ENCODE measurements at places on chromosomes 5 and 9. TPM values are rescaled to one million over a fixed set of nuclear protein-coding genes. Genes with fewer than 3 reads are reported as not detected.
A peak's percentile ranks its signal among the peaks of the same experiment; 100 is the strongest.

The KCNV2 gene
- total RNA-seq, result not detected

The CTNND2 gene
- total RNA-seq, result 3.6 TPM

The BTNL3 gene
- total RNA-seq, result 0.36 TPM

The TOR2A gene
- 29.1 TPM for total RNA-seq

The TLE1 gene
- total RNA-seq, result 79.4 TPM

The UNC5A gene
- not detected for total RNA-seq

The APBA1 gene
- total RNA-seq, result 8.4 TPM

The CNTNAP3B gene
- 4.1 TPM for total RNA-seq

The DIPK1B gene
- 293 TPM for total RNA-seq

The HARS1 gene
- total RNA-seq, result 75.0 TPM

The NR6A1 gene
- 63.8 TPM for total RNA-seq

- no peak overlapping the region for H3K27ac ChIP-seq
- no peaks in the 10 kb centered on the region for H3K27me3 ChIP-seq
- DNase-seq, result no peak
These were observed 18.9 kb downstream of the CAMK2A start for GRCh38 chr5:150270541-150271295.

DNA sequence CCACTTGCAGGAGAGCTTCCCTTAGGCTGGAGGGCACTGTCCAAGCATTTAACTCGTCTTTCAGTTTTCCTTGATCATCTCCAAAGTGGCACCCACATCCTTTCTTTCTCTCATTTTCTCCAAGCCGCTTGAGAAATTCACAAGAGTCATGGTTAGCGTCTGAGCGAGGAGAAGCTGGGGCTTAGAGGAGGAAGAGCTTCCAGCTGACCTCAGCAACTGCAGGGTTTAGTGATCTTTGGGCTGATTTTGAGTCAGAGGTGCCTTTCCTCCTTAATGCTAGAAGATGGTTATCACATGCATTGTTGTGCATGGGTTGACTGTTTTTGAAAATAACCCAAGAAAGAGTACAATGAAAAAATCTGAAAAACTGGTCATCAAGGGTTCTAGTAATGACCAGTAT is 134.7 kb downstream of the GADD45G start:
- no peaks in the 10 kb centered on the region for H3K4me1 ChIP-seq
- no peak overlapping the region for H3K4me3 ChIP-seq
- no peaks in the 10 kb centered on the region for H3K36me3 ChIP-seq
- peaks cover 2% of the 10 kb centered on the region for H3K27me3 ChIP-seq

DNA sequence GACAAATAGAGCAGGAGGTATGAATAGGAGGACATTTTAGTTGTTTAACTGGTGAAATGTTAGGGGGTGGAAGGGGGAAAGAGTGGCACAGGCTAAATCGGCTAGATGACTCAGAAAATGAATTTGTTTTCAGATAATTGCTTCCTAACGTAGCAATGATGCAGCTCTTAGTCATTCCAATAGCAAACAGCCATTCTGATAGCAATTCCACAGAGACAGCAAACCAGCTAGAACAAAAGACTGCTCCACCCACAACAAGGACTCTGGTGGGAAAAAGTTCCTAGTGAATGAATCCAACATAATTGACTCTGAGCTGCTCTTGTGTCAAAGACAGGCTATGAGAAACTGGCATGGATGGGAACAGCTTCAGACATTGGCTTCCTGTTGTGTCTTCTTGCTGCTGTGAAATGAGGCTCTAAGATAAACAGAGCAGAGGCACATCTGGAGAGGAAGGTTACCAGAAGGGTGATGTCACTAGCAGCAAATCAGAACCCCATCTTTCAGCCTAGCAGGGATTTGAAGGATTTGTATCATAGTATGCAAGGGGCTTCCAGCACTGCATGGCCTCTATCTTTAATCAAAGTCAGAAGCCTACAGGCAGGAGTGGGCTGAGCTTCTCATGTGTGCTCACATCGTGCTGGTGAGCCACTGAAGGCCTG is 28.1 kb upstream of the F2RL1 start:
- H3K4me1 ChIP-seq, result peaks cover 57% of the 10 kb centered on the region
- no peaks in the 10 kb centered on the region for H3K27me3 ChIP-seq
- H3K36me3 ChIP-seq, result no peaks in the 10 kb centered on the region
- DNase-seq, result peak; percentile 29
- peak overlapping the region; percentile 28 for H3K4me3 ChIP-seq
- H3K27ac ChIP-seq, result peak overlapping the region; percentile 93

DNA sequence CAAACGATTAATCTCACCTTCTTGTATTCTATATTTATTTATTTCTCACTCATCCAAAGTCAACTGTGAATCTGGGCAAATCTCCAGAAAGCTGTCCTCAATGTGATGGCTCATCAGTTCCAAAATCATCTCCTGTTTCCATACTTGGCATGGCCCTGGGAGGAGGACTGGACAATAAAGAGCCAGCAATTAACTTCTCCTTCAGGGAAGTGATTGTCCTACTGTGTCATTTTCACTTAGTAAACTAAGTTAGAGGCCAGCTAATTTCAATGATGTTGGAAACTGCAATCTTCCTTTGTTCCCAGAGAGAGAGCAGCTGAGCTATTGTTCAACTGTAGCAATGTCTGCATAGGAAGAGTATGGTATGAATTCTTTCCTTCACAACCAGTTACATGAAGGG is 17.5 kb downstream of the CDH12 start:
- H3K4me1 ChIP-seq, result no peaks in the 10 kb centered on the region
- H3K27me3 ChIP-seq, result no peaks in the 10 kb centered on the region
- H3K4me3 ChIP-seq, result no peak overlapping the region
- H3K36me3 ChIP-seq, result no peaks in the 10 kb centered on the region
- no peak overlapping the region for H3K27ac ChIP-seq
- no peak for DNase-seq

DNA sequence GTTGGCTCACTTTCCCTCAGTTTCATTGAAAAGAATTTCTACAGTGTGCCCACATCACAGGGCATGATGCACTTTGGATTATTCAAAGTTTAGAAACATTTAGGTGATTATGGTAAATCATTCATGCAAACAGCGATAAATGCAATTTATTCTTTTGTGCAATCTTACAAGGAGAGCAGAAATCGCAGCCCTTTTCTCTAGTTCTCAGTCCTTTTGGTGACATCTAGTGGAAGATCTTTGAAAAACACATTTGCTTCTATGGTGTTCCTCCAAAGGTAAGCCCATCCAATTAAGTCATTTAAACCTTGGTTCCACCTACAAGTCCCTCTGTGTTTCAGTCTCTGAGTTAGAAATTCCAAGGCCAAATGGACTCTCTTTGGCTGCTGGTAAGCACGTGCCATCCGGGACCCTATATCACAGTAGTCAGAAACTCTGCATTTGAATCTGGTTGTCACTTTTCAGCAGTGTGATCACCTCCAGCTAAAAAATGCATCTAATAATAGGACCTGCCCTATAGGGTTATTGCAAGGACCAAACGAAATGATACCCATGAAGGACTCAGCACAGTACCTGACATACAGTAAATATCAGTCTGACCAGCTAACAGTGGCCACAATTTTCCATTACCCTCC is 66.4 kb downstream of the MACROH2A1 start:
- H3K4me1 ChIP-seq, result no peaks in the 10 kb centered on the region
- H3K27me3 ChIP-seq, result peaks cover 4% of the 10 kb centered on the region
- H3K27ac ChIP-seq, result no peak overlapping the region
- H3K36me3 ChIP-seq, result peaks cover 13% of the 10 kb centered on the region
- H3K4me3 ChIP-seq, result no peak overlapping the region

DNA sequence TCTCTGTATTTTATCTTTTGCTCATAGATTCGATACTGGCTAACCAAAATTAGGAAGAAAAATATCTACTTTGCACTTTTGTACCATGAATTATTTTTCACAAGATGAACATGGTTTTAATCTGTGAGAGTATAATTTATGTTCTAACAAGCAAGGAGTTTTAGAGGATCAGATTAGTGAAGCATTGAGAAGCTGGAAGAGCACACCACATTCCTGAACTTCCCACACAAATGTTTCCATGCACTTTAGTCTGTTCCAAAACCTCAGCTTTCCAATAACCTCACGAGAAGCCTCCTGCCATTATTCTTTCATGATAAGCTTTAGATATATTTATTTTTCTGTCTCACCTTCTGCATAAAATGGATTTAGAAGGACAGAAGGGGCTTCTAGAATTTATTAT is 98.7 kb upstream of the MPDZ start:
- no peak for DNase-seq
- peaks cover 4% of the 10 kb centered on the region for H3K27me3 ChIP-seq
- no peak overlapping the region for H3K27ac ChIP-seq
- no peak overlapping the region for H3K4me3 ChIP-seq

DNA sequence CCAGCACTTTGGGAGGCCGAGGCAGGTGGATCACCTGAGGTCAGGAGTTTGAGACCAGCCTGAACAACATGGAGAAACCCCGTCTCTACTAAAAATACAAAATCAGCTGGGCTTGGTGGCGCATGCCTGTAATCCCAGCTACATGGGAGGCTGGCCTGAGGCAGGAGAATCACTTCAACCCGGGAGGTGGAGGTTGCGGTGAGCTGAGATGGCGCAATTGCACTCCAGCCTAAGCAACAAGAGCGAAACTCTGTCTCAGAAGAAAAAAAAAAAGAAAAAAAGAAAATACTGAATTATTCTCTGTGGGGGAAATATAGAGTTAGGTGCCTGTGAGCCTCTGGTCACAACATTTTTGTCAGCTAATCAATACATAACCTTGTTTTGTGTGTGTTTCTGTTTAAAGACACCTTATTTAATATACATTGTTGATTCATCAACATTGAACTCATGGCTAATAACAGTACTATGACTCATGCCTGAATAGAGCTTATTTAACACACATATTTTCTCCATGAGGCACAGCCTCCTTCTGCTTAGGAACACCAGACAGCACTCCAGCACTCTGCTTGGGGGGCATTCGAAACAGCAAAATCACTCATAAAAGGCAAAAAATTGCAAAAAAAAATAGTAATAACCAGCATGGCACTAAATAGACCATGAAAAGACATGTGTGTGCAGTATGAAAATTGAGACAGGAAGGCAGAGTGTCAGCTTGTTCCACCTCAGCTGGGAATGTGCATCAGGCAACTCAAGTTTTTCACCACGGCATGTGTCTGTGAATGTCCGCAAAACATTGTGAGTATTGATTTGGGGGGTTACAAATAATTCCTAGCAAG is at the start of gene IL31RA:
Gene IL31RA (plus strand): TSS at position 519 of the 836 bp plus-strand sequence. CDS start 214 bp downstream, at position 733.
- H3K27me3 ChIP-seq, result no peaks in the 10 kb centered on the region
- peaks cover 9% of the 10 kb centered on the region for H3K4me1 ChIP-seq
- no peak for DNase-seq
- no peak within 1 kb of the TSS for H3K4me3 ChIP-seq

DNA sequence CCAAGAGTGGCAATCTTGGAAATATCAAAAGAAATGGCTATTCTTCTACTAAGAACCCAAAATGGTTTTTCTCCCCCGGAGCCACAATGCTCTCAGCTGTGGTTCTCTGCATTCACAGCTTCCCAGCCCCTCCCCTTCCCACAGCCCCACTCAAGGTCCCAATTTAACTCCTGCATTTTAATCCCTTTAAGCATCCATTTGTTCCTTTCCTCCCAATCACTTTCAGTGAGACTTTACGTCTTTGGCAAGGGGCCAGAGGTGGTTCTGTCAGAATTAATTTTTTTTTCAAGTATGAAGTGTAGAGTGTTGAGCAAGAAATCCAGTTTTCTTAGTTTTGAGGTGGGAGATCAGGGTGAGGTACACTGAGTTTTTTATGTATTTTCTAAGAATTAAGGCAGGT is 256.9 kb downstream of the GLIS3 start:
- DNase-seq, result no peak
- H3K27me3 ChIP-seq, result no peaks in the 10 kb centered on the region
- H3K36me3 ChIP-seq, result no peaks in the 10 kb centered on the region
- H3K4me3 ChIP-seq, result no peak overlapping the region
- no peaks in the 10 kb centered on the region for H3K4me1 ChIP-seq

GRCh38 chr5:73307645-73308355 is 134.8 kb downstream of the TMEM174 start:
- no peak for DNase-seq
- no peak overlapping the region for H3K27ac ChIP-seq
- H3K4me3 ChIP-seq, result no peak overlapping the region
- no peaks in the 10 kb centered on the region for H3K36me3 ChIP-seq
- no peaks in the 10 kb centered on the region for H3K4me1 ChIP-seq

DNA sequence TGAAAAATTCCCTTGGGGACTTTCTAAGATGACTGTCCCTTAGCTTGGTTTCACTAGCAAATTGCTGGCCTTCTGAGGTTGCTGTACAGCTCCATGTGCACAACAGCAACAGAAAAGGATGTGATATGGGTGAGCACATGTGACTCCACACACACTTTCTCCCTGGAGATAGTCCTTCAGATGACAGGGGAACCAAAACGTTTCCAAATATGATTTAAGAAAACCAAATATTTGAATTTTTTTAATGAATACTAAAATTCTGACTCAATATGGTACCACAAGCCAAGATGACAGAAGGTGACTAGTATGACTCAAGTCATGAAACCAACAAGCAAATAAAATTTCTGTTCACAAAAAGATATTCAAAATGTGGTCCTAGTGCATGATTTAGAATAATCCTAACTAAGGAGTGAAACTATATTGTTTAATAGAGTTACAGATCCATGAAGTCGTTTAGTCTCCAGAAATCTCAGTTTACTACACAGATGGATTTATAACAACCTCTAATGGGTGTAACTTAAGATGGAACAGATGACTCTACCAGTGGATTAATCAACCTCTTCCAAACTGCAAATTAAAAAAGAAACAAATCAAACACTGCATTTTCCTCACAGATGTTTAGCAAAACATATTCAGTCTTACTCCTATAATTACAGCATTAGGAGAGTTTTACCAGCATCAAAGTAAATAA is 144.8 kb upstream of the PIK3R1 start:
- no peaks in the 10 kb centered on the region for H3K36me3 ChIP-seq
- H3K27ac ChIP-seq, result no peak overlapping the region

GRCh38 chr9:9585920-9586319 is 1026.9 kb downstream of the PTPRD start:
- no peak for DNase-seq
- no peaks in the 10 kb centered on the region for H3K27me3 ChIP-seq
- H3K36me3 ChIP-seq, result no peaks in the 10 kb centered on the region
- H3K27ac ChIP-seq, result no peak overlapping the region
- no peak overlapping the region for H3K4me3 ChIP-seq

DNA sequence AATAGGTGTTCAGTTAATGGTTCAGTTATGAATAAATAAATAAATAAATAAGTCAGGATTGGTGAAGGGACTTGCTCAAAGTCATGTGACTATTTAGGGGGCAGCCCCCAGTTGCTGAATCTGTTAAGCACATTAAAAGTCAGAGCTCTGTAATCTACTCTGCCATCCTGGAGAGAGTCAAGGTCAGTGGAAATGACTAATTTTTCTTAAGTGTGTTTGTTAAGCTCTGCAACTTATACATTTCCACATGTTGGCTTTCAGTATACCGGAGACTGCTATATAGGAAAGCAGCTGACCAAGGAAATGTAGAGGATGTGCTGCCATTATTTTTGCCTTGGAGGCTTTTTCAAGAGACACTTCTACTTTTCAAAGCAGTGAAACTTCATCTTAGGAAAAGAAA is 57.9 kb downstream of the KIAA1958 start:
- H3K4me1 ChIP-seq, result peaks cover 13% of the 10 kb centered on the region
- H3K4me3 ChIP-seq, result no peak overlapping the region
- DNase-seq, result no peak
- H3K36me3 ChIP-seq, result no peaks in the 10 kb centered on the region

GRCh38 chr5:133938929-133939328 is 29.5 kb downstream of the C5orf15 start:
- H3K36me3 ChIP-seq, result no peaks in the 10 kb centered on the region
- no peak overlapping the region for H3K27ac ChIP-seq
- no peak overlapping the region for H3K4me3 ChIP-seq
- H3K27me3 ChIP-seq, result peaks cover 4% of the 10 kb centered on the region
- no peaks in the 10 kb centered on the region for H3K4me1 ChIP-seq
